ENCODE measurements at places on chromosomes 12 and 14. TPM values are rescaled to one million over a fixed set of nuclear protein-coding genes. Genes with fewer than 3 reads are reported as not detected.

ZFHX2 gene
- total RNA-seq: 1.4 TPM

AACS gene
- total RNA-seq: 15.3 TPM

KRT73 gene
- total RNA-seq: not detected

TCTN2 gene
- total RNA-seq: 6.5 TPM

CBLN3 gene
- total RNA-seq: 6.4 TPM

PTCSC3 gene
- not detected for total RNA-seq

GZMH gene
- not detected for total RNA-seq

CLEC2B gene
- 47.8 TPM for total RNA-seq

OR4E2 gene
- total RNA-seq: not detected

SCN8A gene
- 1.2 TPM for total RNA-seq

C12orf60 gene
- 1.3 TPM for total RNA-seq

INSM2 gene
- total RNA-seq: not detected

CAPS2 gene
- 22.2 TPM for total RNA-seq

LRRC10 gene
- not detected for total RNA-seq

RAB15 gene
- total RNA-seq: 0.75 TPM

ARHGDIB gene
- 156 TPM for total RNA-seq

ZBTB39 gene
- total RNA-seq: 4.6 TPM

FLVCR2 gene
- 12.4 TPM for total RNA-seq

IPO8 gene
- total RNA-seq: 43.5 TPM

P2RX2 gene
- not detected for total RNA-seq

PSMD9 gene
- 31.1 TPM for total RNA-seq

TMED10 gene
- 421 TPM for total RNA-seq

ARG2 gene
- total RNA-seq: 2.0 TPM

RPGRIP1 gene
- 0.22 TPM for total RNA-seq

GRIP1 gene
- total RNA-seq: not detected

G2E3 gene
- 8.9 TPM for total RNA-seq

Measured in subcutaneous adipose tissue (tissue), 4 donors.